Brain microvascular endothelial cell (primary cell): ENCODE measurements at places on chromosomes 2 and 18.

GRCh38 chr2:121018136-121019061, 266.6 kb downstream of the TFCP2L1 start:
- peak; percentile 40 for DNase-seq

GRCh38 chr18:9996094-9996493, 82.3 kb downstream of the VAPA start:
- DNase-seq = no peak

- no peak for DNase-seq
These were observed 98.0 kb downstream of the RND3 start for GRCh38 chr2:150389447-150389846.

GRCh38 chr2:236241181-236242056, 22.8 kb downstream of the ASB18 start:
- DNase-seq = no peak

GRCh38 chr2:141528990-141529389, 601.8 kb downstream of the LRP1B start:
- no peak for DNase-seq

DNA sequence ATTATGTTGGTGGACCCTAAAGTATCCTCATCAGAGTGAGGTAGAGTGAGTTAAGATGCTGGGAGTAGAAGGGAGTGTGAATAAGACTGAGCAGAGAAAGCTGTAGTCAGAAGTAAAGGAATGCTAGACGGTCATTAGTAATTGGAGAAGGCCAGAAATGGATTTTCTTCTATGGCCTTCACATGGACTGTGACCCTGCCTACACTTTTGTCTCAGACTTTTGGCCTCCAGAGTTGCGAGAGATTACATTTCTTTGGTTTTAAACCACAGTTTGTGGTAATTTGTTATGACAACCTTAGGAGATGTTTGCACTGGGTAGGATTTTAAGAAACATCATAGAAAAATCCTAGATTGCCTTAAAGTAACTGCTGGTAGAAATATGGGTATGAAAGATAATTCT, 1267.7 kb upstream of the TMEFF2 start:
- DNase-seq = no peak

- no peak for DNase-seq
These were observed 23.0 kb upstream of the ARHGEF4 start for GRCh38 chr2:130813722-130814121.

DNA sequence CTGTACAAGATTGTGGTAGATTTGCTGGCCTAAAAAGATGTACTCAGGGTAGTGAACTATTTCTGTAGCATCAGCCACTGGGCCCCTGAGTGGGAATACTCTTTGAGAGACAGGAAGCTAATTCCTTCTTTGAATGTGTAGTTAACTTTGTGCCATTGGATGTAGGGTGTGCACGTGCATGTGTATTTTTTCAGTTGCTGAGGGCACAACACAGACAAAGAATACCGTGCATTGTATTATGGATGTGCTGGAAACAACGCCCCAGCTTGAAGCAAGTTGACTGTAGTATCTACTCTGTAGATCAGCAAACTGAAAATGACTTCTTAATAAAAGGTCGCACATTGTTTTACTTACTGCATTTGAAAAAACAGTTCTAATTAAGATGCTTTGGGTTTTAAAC, 14.1 kb downstream of the CRIM1 start:
- no peak for DNase-seq

GRCh38 chr2:180990794-180991193, 10.4 kb downstream of the UBE2E3 start:
- DNase-seq = no peak

- no peak for DNase-seq
These were observed 119.9 kb upstream of the DCC start for GRCh38 chr18:52220062-52220591.

DNA sequence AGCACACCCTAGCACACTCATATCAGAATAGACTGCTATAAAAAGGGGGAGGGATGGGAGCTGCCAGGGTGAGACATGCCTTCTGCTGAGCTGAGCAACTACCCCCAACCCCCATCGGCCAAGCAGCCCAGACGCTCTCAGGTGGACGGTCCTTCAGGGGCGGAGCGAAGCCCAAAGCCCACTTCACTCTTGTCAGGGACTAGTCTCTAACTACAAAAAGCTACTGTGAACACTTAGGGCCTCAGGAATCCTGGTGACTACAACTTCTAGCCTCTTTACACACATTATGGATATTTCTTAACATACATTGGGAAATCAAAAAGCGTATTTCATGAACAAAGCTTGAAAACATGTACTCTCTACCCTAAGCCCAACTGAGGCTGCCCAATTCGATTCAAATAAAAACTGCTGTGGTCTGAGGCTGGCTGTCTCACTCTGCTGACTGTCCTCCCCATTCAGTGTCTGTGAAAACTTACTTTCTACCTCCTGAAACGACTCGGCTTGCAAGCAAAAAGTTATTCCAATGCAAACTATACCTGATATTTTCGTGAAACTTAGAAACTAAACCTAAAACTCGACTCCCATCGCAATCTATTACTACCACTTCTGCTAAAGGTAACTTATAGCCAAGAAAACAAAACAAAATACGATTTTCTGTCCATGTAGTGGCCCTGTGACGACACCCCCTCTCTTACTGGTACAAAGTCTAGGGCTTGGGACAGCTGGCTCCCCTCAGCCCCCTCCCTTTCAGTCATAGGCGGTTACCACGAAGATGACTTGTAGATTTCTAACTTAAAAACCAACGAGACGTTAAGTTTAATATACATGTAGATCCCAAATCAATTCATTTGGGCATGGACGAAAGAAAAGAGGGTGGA, 1.2 kb downstream of the SERTAD2 start:
- no peak for DNase-seq

DNA sequence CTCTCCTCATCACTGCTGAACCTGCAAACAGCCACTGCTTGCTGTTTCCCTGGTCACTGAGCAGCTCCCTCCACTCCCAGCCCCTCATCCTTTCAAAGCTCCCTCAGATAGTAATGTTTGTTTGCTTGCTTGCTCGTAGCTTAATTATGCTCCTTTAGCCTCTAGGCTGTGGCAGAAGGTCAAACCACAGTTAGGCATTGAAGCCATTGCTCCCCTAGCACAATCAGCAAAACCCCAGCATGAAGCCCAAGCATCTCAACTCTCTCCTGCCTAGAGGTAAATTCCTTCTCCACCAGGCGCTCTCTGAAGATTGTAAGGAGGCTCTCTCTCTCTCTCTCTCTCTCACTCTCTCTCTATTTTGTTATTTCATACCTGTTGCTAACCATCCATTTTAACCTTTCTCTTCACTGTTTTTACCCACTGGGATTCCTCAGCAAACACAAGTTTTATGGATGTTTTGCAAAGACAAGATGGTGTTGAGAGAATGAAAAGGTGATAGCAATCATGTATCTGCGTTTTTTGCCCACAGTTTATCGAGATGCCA, 135.9 kb upstream of the HNRNPA3 start:
- no peak for DNase-seq

DNA sequence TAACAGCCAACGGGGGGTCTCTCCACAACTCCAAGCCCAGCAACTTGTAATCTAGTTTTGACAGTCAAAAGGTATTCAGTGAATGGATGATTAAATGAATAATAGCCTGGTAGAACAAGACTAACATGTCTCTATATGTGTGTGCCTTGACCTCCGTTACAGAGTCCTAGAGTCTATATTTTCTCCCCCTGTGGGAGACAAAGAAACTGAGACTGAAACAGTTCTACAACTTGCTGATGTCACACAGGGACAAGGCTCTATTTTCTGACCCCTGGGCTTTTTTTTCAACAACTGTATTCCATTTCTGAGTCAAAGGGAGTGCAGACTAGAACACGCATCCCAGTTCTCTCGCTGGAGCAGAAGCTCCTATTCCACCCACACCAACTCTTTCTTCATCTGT, 223.6 kb upstream of the AGAP1 start:
- no peak for DNase-seq

DNA sequence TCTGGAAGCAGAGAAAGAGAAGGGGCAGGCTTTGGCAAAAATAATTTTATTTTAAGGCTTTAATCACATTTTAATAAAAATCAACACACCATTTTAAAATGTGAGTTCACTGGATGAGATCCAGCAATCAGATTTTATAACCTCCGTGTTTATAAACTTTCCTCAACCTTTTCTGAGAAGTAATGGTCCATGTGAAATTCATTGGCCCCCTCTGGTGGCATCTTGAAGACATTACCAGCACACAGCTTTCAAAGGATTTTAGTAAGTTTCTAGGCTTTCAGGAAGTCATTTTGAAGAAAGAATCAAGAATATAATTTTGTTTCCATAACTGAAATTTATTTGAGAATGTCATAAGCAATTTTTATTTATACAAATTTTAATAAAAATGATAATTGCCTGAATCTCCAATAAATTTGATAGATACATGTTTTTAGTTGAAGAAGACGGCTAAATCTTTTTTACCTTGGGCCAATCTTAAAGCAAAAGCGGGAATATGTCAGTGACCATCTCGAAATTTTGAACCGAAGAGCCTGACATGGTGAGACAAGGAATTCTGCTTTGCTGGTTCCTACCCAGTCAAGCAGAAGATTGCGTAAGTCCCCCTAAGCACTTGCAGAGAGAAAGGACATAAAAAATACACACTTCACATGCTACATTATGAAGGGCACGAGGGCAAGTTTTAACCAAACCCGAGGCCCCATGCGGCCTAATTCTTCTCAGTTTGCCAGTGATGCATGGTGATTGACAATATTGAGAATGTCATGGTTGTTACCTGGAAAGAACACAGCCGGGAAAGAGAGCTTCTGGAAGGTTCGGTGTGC, 128.4 kb upstream of the CBLN2 start:
- DNase-seq = peak; percentile 28
